GM13976 (cell line): ENCODE measurements at places on chromosomes 4 and X.
A peak's percentile ranks its signal among the peaks of the same experiment; 100 is the strongest.

GRCh38 chr4:98967786-98968329 lies 27.7 kb upstream of the METAP1 start:
- DNase-seq, result no peak

DNA sequence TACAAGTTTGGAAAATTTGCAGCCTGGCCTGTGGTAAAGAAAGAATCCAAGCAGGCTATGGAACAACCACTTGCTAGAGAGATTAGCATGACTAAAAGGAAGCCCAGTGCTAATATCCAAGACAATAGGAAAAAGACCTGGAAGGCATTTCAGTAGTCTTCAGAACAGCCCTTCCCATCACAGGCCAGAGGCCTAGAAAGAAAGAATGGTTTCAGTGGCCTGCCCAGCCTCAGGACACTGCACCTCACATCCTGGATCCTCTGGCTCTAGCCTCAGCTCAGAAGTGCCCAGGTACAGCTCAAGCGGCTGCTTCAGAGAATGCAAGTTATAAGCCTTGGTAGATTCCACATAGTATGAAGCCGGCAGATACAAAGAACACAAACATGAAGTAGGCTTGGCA lies 449.8 kb upstream of the AR start:
- DNase-seq, result no peak

DNA sequence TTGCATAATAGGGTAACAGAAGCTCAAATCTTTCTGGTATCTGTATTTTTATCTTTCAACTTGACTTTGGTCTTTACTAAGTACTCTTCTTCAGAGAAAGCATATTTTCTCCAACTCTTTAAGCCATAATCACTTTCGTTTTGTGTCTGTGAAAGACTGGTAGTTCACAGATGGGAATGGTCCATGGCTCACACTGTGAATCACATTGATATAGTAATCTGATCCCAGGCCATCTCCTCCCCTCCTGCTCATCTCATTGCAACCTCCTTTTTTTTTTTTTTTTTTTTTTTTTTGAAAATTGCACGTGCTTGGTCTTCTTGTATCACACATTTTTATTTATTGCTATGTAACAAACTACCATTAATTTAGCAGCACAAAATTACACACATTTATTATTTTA lies 694.5 kb upstream of the SLIT2 start:
- no peak for DNase-seq

GRCh38 chr4:73505567-73505966 lies 24.0 kb downstream of the AFM start:
- DNase-seq, result no peak

GRCh38 chrX:154802947-154803346 lies 2.3 kb downstream of the MPP1 start:
- DNase-seq, result no peak

GRCh38 chrX:148185631-148186030 lies 204.5 kb downstream of the FMR1NB start:
- no peak for DNase-seq

DNA sequence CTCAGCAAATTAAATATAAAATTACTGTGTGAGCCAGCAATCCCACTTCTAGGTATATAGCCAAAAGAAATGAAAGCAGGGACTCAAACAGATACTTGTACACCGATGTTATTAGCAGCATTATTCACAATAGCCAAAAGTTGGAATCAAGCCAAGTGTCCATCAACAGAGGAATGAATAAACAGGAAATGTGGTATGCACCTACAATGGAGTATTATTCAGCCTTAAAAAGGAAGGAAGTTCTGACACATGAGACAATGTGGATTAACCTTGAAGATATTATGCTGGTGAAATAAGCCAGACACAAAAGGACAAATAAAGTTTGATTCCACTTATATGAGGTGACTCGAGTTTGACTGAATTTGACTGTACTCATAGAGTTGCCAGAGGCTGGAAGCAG lies 108.3 kb upstream of the DUSP21 start:
- DNase-seq, result no peak

DNA sequence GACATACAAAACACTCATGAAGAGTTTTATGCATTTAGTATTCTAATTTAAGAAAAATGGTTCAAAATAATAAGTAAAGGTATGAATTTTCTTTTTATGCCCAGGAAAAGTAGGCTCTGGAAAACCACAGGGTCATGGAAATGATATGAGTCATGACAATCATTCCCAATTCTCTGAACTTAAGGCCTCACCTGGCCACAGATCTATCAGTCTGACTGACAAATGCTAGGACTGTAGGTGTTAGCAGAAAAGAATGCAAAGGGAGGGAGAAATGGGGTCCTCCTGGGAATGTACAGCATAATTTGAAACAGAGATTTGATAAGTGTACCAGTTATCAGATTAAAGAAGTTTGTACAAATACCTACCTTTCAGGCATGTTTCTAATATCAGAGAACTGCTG lies 270.5 kb upstream of the ARSJ start:
- no peak for DNase-seq

DNA sequence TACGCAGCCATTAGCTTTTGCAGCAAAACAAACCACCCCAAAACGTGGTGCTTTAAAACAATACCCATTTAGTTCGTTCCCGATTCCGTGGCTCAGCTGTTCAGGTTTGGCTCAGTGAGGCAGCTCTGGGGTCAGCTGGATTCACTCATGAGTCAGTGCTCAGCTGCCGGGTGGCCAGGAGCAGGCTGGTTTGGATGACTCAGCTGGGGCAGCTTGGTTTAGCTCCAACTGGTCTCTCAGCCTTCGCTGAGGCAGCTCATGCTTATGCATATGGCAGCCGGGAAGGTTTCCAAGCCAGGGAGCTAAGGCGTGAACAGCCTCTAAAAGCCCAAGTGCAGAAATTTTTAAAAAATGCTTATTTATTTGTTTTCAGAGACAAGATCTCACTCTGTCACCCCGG lies 13.3 kb upstream of the CD99 start:
- no peak for DNase-seq

DNA sequence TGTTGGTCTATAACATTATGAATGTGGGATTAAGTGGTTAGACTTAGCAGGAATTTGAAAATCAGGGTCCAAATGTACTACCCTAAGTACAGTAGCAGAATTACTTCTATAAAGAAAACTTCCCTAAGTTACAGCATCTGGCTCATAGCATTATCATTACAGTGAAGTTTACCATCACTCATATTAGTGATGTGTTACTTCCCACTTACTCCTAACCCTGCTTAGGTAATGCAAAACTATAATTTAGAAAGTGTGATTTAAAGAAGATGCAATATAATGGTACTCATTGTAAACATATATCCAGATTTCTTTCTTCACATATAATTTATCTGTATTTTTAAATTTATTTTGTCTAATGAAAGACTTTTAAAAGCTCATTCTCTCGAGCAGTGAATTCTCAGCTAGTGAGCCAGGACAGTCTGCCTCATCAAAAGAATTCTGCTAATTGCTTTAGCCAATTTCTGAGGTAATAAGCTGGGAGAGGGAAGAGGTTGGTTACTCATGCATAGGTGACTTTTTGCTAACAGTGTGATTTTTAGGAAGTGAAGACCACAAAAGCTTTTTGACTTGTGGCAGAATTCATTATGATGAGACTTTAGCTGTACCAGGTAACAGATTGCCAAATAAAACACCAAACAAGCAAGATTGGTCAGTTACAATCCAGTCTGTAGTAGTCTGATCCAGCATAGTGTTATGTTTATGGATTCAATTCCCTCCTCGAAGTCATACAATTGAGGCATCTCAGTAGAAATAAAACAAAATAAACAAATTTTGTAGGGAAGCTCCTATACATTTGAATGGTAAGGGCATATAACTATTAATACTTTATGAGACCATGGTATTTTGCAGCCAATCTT lies 21.0 kb downstream of the PLS3 start:
- DNase-seq, result no peak

DNA sequence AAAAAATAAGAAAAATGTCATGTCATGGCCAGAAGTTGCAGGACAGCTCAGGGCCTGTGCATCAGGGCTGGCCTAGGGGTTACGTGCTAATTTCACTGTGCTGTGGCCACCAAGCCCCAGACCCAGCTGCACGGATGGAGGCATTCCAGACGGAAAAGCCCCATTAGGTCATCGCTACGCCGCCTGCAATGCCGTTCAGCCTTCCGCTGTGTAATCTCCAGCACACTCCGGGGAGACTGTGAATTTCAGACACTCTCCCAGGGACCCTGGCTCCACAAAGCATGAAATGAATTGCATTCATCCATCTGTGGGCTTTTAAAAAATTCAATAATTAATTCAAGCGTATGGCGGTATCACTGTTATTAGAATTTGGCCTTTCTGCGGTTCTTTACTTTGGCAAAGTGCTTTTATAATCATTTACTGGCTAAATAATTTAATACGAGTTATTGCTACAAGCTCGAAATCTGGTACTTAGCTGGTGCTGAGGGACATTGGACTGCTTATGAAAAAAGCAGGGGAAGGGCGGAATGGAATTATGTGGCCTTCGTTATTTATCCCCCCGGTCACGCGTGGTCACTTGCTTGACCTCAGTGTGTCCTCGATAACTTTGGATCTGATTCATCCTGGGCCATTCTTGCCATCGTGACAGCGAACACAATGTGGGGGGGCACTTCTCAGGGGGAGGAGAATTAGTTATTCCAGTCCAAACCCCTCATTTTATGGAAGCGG lies 9.0 kb upstream of the NSG1 start:
- no peak for DNase-seq

DNA sequence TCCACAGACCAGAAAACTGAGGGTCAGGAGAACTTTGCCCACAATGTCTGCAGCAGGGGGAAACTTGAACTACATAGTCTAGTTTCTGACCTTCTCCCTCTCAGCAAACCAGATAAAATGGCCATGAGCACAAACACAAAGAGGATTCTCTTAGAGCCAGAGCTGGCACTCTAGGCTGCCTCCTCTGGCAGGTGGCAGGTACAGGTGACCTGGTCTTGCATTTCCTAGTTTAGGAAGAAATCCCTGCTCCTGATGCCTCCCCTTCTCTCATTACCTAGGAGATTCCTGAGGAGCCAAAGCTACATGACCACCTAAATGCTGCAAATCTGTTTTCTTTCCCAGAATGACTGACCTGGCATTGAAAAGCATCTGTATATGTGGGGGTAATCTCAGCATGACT lies 45.1 kb downstream of the ARHGEF9 start:
- no peak for DNase-seq

DNA sequence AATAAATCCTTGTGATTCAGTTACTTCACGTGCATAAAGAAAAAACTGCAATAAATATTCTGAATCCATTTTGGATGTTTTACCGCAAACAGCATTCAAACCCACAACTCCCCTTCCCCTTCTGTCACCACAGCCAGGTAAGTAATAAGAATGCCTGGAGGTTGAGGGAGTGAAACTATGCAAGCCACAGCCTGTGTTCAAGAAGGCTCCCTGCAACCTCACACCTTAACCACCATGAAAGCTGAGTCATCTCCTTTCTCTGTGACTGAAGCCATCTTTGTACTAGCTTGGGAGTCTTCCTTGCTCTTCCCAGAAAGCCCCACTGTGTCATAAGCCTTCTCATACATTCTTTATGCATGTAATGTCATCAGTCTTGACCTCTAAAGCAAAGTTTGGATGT lies 297.0 kb upstream of the PUDP start:
- peak; percentile 7 for DNase-seq

DNA sequence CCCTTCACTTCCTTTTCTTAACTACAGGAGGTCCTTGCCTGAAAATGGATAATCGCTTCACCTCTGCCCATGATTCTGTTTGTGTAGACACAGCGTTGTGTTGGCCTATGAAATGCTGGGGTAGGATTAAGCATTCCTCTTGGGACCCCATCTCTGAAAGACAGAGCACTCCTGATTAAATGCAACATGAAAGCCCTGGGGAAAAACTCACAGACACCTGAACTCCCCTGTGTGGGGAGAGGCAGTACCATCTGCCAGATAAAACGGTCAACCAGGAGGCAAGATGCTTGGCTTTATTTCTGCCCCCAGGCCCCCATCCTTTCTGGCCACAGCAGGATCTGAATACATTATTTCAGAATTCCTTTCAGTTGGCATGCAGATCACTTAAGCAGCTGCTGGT lies 1.9 kb downstream of the LGI2 start:
- DNase-seq, result no peak

- no peak for DNase-seq
Measured at GRCh38 chrX:74835566-74835965, 89.7 kb downstream of the NEXMIF start.

DNA sequence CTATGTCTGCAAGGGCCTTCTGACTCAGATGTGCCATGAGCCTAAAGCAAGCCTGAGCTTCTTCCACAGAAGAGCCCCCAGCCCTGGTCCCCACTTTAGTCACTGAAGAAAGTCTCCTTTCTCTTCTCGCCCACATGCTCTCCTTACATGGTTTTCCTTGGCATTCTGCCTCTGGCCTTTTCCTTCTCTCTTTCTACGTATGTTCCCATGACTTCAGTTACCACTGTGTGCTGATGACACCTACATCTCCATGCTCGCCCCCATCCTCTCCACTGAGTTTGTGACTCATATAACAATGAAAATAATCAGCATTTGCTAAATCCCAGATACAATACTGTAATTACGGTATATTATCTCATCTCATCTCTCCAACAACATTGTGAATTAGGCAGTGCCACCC lies 149.3 kb downstream of the AMMECR1 start:
- DNase-seq, result no peak

DNA sequence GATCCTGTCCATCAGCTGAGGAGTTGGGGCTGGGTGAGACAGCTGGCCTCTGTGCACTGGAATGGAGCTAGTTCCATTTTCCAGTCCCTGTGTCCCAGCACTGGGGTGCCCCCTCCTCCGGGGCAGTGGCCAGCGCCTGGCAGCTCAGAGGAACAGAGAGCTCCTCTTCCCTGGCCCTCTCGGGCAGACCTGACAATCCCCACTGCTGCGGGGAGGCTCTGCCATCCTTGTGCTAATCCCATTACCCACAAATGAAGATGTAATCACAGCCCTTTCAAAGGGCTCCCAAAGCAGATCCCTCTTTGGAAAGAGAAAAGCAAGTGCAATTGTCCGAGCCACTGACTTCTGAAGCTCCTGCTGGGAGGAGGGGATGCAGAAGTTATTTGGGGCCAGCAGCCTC lies 75.1 kb upstream of the MSX1 start:
- no peak for DNase-seq

DNA sequence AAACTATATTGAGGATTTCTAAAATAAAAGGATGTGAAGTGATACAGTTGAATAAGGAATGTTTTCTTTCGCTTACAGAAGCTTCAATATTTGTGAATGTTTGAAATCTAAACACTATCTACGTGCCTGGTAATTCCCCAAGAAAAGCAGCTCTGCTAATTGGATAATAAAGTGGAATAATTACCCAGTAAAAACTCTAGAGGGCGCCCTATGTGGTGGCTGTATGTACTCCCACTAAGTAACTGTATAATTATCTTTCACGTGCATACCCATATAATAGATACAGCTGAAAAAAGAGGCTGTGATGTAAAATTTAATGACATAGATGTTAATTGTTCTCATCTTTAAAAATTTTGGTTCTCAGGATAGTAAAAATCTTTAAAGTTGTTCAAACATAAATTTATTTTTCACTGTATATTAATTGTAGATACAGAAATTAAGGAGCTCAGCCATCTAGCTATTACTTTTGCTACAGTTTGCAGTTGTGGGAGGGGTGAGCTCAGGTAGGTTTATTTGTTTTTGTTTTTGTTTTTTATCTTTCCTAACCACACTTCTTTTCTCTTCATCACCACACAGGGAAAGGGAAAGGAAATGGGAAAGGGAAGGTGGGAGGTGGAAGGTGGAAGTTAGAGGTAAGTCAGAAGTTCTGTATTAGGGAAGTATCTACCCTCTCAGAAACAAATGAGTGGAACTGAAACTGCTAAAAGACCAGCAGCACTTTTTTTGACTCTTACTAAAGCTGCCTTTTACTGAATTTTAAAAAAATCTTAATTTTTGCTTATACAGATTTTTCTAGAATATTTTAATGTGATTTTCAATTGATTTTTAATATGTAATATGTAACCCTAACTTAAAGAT lies 151.7 kb upstream of the RPS6KA6 start:
- no peak for DNase-seq

GRCh38 chr4:78543424-78544125 lies 8.0 kb upstream of the ANXA3 start:
- no peak for DNase-seq
